ENCODE measurements at places on chromosomes 5 and 9.

DNA sequence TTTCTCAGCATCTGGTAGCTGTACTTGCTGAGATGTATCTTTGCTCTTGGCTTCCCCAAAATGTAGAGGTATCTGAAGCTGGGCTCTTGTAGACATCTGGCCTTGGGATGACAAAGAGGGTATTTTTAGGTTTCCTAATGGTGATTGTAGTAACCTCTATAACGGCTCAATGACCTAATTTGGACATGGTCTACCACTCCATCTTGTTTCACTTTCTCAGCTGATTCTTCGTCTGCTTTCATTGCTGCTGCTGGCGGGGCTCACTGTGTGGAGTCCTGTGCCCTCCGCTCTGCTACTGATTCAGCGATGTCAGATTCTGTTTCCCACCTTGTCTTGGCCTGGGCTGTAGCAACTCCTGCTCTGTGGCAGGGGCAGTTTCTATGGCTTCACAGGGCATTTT, 12.7 kb upstream of the MARCHF11 start:
- no peak for DNase-seq

- no peak for DNase-seq
Observed at GRCh38 chr5:50898966-50899365, 232.5 kb downstream of the PARP8 start.

- no peak for DNase-seq
Observed at GRCh38 chr5:6785161-6785860, 72.1 kb downstream of the TENT4A start.

DNA sequence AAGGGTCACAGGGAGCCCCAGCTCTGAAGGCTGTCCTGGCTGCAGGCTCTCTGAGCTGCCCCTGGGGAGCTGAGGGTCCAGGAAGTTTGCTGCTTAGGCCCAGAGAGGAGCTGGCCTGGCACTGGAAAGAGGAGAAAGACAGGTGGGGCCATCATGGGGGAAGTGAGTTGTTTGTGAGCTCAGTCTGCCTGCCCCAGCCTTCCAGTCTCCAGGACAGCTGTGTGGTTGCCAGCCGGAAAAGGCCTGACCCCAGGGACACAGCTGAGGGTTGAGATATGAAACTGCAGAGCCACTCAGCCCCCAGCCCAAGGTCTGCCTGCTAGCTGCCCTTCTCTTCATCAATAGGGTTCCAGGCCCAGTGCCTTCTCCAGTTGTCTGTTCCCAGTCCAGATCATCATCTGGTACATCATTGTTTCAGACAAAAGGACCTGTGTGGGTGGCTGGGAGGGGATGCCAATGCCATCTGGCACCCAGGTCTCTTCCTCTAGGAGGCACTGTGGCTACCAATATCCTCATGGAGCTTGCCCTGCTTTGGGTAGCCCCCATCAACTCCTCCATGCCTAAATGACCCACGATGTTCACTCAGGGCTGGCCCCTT, 4.3 kb upstream of the DDX41 start:
- DNase-seq, result no peak

GRCh38 chr5:98128271-98128670, 645.2 kb upstream of the RGMB start:
- no peak for DNase-seq

Measured in D721Med (cell line).